Activated T-helper 1 cell treated with Interleukin-2 at 50 U/mL for 16 hours (primary cell): ENCODE measurements at places on chromosomes 5 and 9.

- no peak for DNase-seq
Measured at GRCh38 chr5:131377346-131377745, 113.5 kb downstream of the CDC42SE2 start.

DNA sequence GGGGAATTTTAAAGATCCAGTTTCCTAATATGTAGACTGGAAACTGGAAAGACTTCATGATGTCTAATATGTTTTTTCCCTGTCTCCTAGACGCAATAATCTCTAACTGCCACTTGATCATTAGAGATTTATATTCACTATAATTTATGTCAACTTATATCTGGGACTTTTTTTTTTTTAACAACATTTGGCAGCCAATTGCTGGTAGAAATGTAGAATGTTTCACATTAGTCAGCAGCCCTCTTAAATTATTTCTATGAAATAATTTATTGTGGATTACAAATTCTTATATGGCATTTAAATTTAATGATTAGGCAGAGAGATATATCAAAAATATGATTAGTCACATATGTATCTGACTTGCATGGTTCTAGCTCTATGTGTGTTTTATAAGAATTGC, 48.2 kb downstream of the TMEM174 start:
- DNase-seq: no peak

- DNase-seq: no peak
Measured at GRCh38 chr5:59178482-59178881, 595.6 kb downstream of the RAB3C start.

- DNase-seq: no peak
Measured at GRCh38 chr5:148491793-148492184, 108.0 kb downstream of the FBXO38 start.

- DNase-seq: no peak
Measured at GRCh38 chr9:70901746-70902145, 219.7 kb downstream of the TRPM3 start.

GRCh38 chr9:24381205-24381604, 164.5 kb downstream of the IZUMO3 start:
- no peak for DNase-seq

DNA sequence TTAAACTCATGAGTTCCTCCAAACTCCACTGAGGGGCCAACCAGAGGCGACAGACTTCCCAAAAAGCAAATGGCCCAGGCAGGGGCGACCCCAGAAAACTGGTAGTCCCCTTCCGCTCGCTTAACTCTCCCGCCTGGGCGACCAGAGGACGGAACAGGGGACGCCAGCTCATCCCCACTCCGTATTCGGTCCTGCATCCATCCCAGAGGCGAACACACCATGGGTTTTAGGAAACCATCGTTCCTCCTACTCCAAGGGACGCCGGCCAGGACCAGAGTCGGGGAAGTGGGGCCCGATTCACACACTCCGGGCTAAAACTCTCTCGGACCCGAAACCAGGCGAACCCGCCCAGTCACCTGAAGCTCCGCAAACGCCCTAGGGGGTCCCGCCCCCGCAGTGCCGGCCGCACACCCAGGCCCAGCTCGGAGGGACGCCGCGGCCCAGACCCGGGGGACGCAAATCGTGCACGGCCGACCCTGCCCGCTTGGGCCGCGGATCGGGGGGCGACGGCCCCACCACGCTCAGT, 478 bp downstream of the TEX10 start:
- no peak for DNase-seq

DNA sequence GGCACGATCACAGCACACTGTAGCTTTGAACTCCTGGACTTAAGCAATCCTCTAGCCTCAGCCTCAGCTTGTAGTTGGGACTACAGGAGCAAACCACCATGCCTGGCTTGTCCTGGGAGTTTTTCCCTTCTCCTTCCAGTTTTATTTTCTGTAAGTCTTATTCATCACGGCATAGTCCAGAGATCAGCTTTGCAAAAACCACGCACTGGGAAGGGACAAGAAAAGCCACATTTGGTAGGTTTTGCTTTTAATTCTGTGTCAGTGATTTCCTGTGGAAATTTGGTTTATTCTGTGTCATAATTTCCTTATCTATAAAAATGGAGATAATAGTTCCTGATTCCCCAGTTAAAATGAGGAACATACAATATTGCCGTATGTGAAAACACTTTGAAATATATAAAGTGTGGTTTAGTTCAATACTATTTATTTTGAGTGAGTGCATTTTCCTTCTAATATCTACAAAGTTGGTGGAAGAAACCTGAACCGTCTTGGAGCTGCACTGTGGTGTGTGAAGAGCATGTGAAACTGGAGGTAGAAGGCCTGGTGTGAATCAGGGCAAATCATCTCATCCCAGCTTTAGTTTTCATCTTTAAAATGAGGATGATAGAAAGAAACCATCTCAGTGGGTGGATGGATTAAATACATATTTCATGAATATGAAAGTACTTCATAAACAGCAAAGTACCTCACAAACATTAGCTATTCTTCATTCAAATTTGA, 92.8 kb upstream of the ELL2 start:
- no peak for DNase-seq

GRCh38 chr5:140481758-140482157, 65.7 kb upstream of the EIF4EBP3 start:
- DNase-seq: no peak

DNA sequence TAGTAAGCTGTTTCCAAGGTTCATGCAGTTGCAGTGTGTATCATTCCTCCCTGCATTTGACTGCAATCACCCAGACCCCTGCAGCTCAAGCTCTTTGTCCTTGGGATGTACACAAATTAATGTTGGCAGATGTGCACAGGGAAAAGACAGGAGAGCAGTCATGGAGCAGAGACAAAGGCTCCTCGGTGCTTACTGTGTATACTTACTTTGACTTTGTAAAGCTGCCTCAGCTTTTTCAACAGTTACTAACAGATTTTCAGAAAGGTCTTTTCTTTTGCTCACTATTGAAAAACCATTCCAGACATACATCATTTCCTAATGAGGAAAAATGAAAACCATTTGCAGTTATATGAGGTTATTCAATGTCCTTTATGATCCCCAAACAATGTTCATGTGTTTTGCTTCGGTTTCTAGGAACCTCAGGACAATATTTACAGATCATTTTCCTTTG, 124.9 kb downstream of the TTC39B start:
- DNase-seq: no peak

- DNase-seq: no peak
Measured at GRCh38 chr9:123493627-123494026, 137.6 kb downstream of the CRB2 start.

- no peak for DNase-seq
Measured at GRCh38 chr9:3887221-3887653, 361.4 kb upstream of the RFX3 start.

DNA sequence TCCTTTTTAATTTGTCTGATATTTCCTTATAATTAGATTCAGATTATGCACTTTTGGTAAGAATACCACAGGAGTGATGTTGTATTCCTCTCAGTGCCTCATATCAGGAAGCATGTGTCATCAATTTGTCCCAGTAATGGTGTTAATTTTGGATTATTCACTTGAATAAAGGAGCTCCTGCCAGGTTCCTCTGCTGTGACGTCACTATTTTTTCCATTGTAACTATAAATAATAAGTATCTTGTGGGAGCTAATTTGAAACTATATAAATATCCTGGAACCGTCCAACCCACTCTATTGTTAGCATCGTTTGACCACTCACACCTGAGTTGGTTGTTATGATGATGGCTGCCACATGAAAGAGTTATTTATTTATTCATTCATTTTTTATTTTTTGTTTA, 107.9 kb downstream of the INVS start:
- DNase-seq: no peak

DNA sequence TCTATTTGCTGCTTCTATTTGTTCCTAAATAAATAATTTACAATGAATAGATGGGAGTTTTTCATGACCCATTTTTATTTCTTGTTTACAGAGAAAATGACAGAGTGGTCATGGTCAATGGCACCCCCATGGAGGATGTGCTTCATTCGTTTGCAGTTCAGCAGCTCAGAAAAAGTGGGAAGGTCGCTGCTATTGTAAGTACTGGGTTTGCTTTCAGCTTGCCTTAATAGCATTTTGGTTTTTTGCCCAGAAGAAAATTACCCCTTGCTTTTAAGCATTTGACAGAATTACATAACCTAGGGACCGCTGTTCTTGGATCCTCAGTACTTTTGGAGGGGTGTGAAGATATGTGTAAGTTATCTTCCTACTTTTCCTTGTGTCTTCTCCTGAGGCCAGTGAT, 44.1 kb downstream of the TJP2 start:
- no peak for DNase-seq

GRCh38 chr9:35844628-35845270, 15.7 kb downstream of the TMEM8B start:
- no peak for DNase-seq

DNA sequence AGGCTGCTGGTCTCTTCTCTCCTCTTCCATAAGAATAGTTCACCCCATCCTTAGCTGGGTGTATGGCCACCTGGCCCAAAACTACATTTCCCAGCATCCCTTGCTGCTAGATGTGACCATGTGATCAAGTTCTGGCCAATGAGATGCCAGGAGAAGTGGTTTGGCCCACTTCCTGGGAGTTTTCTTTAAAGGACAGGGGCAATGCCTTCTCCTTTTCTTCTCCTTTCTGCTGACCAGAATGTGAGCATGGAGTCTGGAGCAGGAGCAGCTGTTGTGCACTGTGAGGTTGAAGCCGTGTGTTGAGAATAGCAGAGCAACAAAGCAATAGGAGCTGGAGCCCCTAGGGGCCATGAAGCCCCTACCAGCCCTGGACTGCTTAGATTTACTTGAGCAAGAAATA, 36.8 kb downstream of the C9orf50 start:
- DNase-seq: peak; percentile 23

DNA sequence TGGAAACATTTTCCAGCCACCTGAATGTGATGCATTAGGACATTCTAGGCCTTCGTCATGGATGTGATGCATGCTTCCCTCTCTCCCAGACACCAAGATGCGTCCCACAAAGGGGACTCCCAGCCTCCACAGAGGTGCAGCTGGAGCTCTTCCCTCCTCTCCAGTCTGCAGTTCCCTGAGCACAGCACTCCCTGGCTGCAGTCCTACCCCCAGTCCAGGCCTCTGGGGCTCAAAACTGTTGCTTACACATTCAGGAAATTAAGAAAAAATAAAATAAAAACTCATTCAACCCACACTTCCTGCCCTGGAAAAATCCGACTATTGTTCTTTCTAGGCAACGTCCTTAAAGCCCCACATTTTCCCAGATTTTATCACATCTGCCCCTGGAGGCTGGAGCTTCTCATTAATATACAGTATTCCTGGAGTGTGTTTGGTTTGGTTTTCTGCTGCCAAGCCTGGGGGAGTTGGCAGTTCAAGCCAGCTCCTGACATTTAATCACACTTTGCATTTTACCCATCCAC, 78.4 kb upstream of the ICE1 start:
- DNase-seq: no peak

GRCh38 chr5:27020973-27021372, 17.4 kb downstream of the CDH9 start:
- DNase-seq: no peak

DNA sequence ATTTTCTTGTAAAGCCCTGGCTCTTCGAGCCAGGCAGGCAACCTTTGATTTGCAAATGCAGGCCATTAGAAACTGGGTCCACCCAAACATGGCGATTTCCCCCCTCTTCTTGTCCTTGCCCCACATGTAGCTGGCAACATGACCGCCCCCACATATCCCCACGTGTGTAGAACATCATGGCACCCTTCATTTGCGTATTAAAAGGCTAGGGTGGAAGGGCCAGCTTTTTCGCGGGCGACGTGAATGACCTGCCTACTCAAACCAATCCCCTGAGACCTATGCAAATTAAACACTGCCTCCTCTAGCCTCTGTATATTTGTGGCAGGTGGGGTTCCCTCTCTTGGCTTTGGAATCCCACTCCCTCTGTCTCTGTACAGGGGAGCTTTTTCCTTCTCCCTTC, 107.0 kb upstream of the CLINT1 start:
- DNase-seq: no peak

DNA sequence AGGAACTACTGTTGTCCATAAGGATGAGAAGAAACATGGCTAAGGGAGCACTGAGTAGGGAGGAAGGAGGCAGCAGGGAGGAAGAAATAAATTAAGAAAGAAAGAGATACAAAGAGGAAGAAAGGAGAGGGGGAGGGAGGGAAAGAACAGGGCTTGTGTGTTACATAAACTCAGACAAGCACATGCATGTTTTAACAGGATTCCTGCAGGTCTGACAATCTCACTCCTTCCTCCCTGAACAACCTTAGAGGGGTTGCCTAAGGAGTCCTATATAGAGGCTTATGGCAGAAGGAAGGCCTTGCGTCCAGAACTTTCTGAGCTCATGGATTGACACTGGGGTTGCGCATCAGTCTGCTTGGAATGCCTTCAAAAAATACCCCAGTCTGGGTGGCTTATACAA, 4.2 kb upstream of the KCNIP1 start:
- no peak for DNase-seq

DNA sequence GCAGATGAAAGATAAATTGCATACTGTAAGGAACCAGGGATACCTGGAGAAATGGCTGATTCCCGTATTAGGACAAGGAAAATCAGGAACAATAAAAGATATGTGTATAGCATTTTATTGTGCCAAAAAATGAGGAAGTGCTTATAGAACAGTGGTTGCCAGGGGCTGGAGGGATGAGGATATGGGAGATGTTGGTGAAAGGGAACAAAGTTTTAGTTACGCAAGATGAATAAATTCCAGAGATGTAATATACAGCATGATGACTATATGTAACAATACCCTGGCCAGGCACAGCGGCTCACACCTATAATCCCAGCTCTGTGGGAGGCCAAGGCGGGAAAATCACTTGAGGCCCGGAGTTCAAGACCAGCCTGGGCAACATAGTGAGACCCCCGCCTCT, 101.8 kb downstream of the CDK5RAP2 start:
- no peak for DNase-seq

- DNase-seq: no peak
Measured at GRCh38 chr5:35185518-35185917, 44.8 kb downstream of the PRLR start.

GRCh38 chr5:143165049-143165880, 238.2 kb downstream of the NR3C1 start:
- DNase-seq: no peak

GRCh38 chr5:166581826-166582225, 1709.6 kb upstream of the WWC1 start:
- DNase-seq: no peak

DNA sequence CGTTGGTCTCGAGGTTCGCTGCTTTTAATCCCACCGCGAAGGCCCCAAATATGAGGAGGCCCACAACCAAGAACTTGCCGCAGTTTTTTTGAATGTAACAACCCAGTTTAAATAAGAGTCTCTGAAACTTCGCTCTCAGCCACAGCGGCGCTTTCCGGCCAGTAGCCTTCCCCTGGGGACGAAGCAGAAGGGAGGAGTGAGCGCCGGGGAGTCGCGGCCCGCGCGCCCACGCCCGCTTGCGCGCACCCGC, 10.4 kb downstream of the PTCH1 start:
- no peak for DNase-seq
